ENCODE measurements at places on chromosomes 12 and 14.

DNA sequence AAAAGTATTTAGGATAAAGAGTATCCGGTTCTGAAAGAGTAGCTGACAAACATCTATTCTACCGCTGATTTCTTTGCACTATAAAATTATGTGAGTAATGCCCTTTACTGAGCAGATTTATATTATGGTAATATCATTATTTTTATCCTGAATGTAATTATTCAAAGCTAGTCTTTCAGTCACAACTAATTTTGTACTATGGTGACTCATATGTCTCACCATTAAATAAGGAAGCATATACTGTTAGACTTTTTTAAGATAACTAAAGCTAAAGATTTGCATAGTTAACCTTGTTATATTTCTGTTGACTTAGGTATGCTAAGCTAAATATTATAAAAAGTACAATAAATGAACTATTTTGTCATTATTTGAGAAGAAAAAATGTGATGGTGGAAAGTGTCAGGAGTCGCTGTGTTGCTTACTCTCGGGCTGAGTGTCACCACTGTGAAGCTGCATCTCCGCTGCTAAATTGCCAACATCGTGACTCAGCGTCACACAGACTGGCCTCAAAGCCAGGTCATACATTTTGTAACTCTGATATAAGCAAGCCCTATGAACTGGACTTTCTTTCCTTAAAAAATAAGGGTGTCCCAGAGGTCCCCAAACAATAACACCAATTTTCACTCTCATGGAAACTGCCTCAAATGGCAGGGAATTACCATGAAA lies 69.1 kb upstream of the SSTR1 start:
- no peak for DNase-seq

- no peak for DNase-seq
Measured at GRCh38 chr12:54734196-54734950, 86.2 kb upstream of the DCD start.

- DNase-seq, result no peak
Measured at GRCh38 chr12:122909442-122910288, 13.7 kb upstream of the VPS37B start.

DNA sequence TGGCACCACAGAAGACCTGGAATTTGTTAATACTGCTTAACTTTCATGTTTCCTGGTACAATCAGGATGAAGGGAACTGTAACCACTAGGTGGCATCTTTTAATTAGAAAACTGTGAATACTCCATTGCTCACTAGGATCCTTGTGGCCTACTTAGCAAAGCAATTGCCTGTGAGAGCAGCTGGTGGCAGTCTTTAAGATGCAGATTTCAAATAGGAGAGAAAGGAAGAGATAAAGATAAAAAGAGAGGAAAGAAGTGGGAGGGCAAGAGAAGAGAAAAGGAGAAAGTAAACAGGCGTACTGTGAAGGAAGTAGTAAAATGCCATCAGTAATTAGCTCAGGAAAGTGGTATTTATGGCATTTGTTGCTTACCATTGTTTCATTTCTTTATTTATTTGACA lies 114.5 kb downstream of the RAD51B start:
- DNase-seq, result peak; percentile 65

- no peak for DNase-seq
Measured at GRCh38 chr14:100867631-100868315, 35.7 kb downstream of the RTL1 start.

DNA sequence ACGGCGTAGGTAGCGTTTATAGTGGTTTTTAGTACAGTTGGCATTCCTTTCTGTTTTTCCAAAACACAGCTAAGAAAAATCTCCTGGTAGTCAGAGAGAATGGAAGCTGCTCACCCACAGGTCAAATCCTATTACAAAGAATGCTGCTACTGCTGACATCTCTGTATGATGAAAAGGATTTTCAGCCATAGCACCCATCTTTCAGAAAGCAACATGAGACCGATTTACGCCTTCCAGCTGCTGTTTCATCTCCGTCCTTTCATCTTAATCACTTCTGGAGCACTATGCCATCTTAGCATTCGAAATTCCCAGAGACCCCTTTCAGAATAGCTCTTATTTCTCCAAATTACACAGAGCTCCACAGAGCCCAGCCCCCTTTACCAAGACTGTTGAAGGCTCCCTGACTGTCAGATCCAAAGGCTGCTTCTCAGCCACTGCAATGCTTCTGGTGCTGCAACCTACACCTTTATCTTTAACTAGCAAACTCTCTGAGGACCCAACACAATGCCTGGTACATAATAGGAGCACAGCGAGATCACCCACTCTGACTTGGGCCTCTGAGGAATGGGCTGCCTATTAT lies 211.8 kb downstream of the NEDD1 start:
- no peak for DNase-seq

- DNase-seq, result no peak
Measured at GRCh38 chr14:99764222-99764706, 28.9 kb upstream of the EML1 start.

GRCh38 chr12:113436586-113436985 lies 14.4 kb downstream of the SDSL start:
- DNase-seq, result no peak

DNA sequence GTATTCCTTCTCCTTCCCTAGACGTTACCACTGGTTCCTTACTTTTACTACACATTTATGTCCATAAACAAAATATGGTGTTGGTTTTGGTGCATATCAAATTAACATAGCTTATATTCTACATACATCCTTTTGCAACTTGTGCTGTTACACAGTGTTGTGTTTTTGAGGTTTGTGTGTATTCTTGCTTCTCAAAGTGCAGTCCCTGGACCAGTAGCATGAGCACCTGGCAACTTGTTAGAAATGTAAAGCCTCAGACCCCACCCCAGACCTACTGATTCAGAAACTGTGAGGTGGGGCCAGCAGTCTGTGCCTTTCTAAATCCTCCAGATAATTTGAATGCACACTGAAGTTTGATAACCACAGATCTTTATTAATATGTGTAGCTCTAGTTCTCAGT lies 65.9 kb downstream of the RNFT2 start:
- no peak for DNase-seq

- DNase-seq, result no peak
Measured at GRCh38 chr12:102479099-102479885, 1.1 kb downstream of the IGF1 start.

GRCh38 chr12:106144847-106145246 lies 6.1 kb upstream of the NUAK1 start:
- peak; percentile 61 for DNase-seq

GRCh38 chr14:36667679-36668078 lies 6.0 kb downstream of the PAX9 start:
- no peak for DNase-seq

GRCh38 chr14:72418806-72419205 lies 475.1 kb downstream of the DPF3 start:
- no peak for DNase-seq

GRCh38 chr14:64830961-64831360 lies 48.7 kb downstream of the SPTB start:
- DNase-seq, result no peak

DNA sequence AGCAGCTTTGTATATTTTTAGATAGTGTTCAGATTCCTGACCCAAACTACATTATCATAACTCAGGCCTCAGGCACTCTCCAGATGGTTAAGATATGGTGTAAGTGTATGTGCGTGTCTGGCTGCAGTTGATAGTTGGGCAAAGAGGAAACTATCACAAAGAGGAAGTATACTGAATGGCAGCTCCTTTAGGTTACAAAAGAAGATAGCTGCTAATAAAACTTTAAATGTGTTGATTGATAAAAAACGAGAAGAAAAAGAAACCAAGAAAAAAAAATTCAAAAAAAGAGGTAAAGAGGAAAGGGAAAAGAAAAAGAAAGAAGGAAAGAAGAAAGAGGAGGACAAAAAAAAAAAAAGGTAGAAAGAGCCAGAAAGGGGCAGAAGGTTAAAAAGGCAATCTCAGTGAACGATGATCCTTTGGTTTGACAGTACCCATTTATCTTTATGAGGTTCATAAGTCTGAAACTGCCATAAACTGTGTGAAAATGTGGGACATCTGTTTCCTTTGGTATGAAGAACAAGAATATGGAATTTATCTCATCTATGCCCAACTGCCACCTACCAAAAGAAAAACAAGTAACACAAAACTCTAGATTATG lies 42.2 kb downstream of the TAOK3 start:
- peak; percentile 48 for DNase-seq

DNA sequence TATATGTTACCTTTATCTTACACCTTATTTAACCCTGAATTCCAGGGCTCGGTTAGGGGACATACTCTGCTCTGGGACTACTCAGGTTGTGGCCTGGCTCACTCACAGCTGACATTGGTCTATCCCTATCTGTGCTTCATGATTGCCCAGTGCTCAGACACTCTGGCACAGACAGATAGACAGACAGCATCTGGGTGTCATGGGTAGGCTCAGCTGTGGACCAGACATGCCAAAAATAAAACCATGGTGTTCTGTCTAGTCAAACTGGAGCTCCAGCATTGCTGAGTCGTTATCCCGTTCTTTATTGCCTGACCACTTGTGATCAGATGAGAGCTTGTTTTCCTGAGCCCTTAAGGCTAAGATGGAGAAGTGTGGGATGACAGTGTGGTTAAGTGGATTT lies 29.0 kb downstream of the FBXW8 start:
- DNase-seq, result no peak

GRCh38 chr12:99523853-99524252 lies 123.7 kb upstream of the GARIN6 start:
- DNase-seq, result no peak

DNA sequence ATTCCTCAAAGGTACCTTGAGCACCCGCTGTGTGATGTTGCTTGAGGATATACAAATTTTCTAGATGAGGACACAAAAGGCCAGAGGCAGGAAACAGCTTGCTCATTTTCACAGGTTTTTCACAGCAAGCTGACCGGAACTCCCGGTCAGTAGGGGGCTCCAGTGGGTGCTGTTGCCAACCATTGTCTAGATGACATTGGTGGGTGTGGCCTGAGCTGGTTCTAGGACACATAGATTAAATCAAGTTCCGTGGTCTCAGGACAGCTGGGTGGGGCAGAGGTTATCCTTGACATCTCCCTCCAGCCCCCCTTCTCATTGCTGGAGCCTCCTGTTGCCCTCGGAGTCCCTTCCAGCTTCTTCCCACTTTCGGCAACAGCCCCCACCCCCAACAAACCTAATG lies 153.6 kb upstream of the FKBP4 start:
- peak; percentile 54 for DNase-seq

DNA sequence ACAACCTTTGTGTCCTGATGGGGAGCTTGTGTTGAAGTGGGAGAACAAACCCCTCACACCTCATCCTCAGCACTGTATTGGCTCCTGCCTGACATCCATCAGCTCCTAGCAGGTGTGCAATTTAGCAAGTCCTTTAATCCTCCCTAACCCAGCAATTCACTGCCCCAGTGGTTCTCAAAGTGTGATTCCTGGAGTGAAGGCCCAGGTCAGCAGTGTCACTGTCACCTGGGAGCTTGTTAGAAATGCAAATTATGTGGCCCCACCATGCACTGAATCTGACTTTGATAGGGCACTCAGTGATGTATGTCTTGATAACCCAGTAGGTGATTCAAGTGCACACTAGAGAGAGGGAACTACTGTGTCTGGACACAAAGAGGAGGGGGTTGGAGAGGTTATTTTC lies 133.6 kb downstream of the FGD4 start:
- no peak for DNase-seq

DNA sequence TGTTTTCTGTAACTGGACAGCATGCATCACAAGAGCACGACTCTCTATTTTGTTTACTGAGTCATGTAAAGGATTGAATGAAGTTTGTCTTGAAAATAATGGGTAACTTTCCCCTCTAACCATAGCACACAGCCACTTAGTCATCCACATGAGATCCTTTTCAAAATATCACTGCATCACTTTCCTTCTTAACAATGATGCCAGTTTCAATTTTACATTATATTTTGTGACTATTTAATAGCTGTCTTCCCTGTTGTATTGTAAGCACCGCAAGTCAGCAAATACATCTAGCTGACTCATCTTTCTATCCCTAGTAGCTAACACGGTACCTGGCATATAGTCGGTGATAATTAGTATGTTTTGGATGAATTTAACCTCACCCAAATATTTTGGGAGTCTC lies 83.3 kb upstream of the PPM1H start:
- no peak for DNase-seq

DNA sequence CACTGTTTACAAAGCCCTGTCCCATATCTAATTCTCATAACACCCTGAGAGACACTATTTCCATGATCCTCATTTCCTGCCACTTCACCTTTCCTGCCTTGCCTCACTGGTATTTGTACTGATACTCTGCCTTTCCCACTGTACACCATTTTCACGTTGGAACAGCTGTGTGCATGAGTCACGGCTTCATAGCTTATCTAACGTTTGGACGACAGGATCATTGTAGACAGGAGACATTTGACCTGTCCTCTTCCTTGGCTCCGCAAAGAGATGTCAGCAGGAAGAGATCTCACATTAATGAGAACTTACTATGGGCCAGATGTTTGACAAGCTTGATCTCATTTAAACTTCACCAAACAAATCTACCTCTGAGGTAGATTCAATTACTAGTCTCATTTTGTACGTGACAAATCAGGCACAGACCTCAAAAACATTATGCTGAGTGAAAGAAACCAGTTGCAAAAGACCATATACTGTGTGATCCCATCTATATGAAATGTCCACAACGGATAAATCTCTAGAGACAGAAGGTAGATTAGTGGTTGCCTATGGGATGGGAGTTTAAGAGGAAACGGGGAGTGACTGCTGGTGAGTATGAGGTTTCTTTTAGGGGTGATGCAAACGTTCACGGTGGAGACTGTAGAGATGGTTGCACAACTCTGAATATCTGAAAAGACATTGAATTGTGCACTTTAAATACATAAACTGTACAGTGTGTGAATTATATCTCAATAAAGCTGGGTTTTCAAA lies 71.2 kb downstream of the KCNK13 start:
- DNase-seq, result no peak

GRCh38 chr12:21337959-21338744 lies 3.4 kb upstream of the SLCO1A2 start:
- DNase-seq, result no peak

GRCh38 chr14:96267336-96267735 lies 11.3 kb downstream of the BDKRB1 start:
- DNase-seq, result peak; percentile 66

- no peak for DNase-seq
Measured at GRCh38 chr12:132797820-132798570, 30.7 kb downstream of the GOLGA3 start.

DNA sequence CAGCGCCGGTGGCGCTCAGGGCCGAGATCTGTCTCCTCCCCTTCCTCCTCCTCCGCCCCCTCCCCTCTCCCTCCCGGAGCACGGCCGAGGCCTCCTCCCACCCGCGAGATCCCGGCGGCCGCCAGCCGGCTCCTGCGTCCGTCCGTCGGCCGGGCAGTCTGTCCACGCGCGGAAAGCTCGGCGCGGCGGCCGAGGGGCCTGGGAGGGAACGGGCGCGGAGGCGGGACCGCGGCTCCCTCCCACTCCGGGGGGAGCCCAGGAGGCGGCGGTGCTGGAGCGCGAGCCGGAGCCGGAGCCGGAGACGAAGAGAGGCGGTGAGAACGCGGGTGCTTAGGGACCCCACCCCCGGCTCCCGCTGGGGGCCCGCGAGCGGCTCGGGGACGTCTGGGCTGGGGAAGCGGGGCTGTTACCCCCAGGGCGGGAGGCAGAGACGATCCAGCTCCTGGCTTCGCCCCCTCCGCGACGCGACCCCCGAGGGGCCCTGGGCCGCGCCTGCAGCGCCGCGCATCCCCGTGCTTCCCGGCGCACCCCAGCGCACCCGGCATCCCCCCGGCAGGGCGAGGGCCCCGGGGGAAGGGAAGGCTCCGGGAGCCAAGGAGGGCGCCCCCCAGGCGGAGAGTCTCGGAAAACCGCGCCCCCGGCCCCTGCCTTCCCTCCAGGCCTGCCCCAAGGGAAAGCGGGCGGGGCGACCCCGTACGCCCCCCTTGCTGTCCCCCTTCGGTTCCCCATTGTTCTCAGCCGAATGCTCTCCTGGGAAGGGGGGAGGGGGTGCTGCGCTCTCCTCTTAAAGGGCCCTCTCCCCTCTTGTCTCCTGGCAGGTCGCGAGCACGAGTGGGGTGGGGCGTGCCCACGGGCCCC lies at the start of gene DTX1:
Gene DTX1 (plus strand): TSS at position 100 of the 858 bp plus-strand sequence. CDS start 1,463 bp downstream, outside the sequence.
- peak; percentile 27 for DNase-seq

All from AG08396 (cell line).